ENCODE measurements at places on chromosomes 4 and X.

DNA sequence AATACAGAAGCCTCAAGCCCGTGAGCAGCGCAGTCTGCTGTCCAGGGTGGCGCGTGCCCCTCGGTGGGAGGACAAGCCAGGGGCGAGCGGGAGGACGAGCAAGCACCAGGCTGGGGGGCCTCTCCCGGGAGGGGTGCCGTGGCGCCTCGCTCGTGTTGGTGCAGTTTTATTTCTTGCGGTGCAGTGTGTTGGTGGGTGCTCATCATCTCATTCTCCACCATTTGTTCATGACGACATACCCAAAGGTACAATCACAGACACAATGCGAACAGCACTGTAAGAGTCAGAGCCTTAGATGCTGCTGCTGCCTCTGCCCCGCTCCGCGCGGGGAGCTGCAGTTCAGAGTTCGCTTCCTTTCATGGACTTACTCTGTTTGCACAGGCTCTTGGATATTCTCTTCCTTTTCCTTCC lies 30.3 kb downstream of the RGS12 start:
- no peak for DNase-seq

GRCh38 chr4:169604131-169604900 lies 8.1 kb downstream of the NEK1 start:
- no peak for DNase-seq

DNA sequence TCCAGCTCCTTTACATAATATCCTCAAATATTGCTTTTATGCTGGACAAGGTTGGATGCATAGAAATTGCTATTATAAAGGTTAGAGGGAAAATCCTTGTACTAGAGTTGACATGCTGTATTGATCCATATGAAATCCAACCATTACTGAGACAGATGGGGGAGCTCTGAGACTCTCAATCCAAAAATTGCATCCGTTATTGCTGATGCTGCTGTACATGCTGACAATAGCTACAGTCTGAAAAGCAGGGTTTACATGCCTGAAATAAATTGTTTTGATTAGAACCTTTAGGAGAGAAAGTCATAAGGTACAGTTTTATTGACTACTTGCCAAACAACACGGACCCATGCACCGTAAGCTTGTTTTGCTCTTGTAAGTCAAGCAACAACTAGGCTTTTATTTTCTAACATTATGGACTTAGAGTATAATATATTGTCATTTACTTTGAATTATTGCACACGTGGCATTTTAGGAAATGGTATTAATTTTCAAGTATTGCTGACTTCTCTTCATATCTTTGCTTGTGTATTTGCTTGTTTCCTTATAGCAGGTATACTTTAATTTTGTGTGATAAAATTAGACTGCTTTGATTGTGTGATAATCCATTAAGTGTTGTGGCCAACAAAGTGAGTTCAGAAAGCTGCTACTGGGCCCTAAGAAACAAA lies 1365.2 kb downstream of the STIM2 start:
- DNase-seq: no peak

DNA sequence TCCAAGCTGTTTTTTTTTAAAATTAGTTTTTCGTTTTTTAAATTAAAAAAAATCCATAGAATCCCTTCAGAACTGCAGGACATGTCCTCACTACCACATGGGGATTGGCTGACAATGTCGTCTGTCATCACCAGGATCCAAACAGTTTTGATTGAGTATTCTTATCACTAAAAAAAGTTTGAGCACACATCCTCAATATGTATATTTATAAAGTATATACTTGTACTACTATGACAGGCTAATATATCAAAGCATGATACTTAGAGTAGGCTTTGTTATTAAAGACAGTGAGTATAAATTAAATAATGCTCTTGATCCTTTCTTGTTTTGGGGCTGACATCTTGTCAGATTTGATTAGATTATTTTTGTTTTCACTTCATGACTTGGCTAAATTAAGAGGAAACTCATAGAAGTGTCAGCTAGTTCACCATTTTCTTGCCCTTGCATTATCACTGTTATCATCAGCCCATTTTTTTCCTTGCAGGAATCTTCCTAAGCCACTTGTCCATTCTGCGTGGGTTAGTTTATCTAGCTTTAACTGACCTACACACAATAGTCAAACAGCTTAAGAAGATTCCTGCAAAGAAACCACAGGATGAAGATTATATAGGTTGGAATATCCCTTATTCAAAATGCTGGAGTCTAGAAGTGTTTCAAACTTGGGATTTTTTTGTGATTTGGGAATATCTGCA lies 92.8 kb downstream of the AMMECR1 start:
- no peak for DNase-seq

- no peak for DNase-seq
These were observed 158.3 kb downstream of the CPE start for GRCh38 chr4:165537028-165537648.

- no peak for DNase-seq
These were observed 94.4 kb downstream of the NWD2 start for GRCh38 chr4:37338972-37339371.

- DNase-seq: no peak
These were observed 45.4 kb upstream of the PDLIM3 start for GRCh38 chr4:185580699-185581098.

- DNase-seq: no peak
These were observed 1844.5 kb downstream of the PCDH7 start for GRCh38 chr4:32564626-32565025.

- no peak for DNase-seq
These were observed 138.8 kb upstream of the NALF2 start for GRCh38 chrX:69365349-69365748.

Data from stimulated activated CD8-positive, alpha-beta memory T cell treated with anti-CD3 and anti-CD28 coated beads, Interleukin-7, amount 100 ng/mL, for 1 hour (primary cell).